ENCODE measurements at places on chromosomes 5 and 9.

- no peak for DNase-seq
These were observed 20.7 kb downstream of the COL5A1 start for GRCh38 chr9:134662143-134662876.

GRCh38 chr5:156912869-156913268 is 50.2 kb downstream of the TIMD4 start:
- DNase-seq = no peak

DNA sequence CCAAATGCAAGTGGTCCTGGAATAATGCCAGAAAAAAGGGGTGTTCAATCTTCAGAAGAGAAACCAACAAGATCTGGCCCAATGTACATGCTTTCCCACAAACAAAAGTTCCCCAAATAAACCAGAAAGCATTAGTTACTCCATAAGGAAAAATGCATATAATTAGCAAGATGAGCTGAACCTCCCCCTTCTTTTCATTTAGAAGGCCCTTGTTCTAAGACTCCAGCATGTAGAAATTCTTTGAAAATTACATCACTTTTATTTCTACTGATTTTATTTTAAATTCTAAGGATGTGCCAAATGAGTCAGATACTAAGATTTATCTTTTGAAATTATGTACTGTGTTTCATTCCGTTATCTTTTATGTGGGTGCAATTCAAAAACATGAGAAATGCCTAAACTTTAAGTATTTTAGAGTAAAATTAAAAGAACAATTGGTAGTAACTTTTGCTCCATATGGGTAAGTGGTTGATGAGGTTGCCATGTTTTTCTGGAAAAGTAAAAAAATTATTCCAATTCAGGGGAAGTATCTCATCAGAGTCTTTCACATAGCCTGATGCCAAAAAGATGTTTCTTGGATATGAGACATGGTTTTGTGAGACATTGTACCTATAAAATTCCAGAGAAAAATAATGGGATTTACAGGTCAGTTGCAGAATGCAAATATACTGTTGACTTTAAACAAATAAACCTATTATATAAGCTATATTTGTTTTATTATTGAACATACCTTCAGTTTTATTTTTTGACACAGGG is 106.5 kb upstream of the CCDC112 start:
- no peak for DNase-seq

GRCh38 chr9:133148199-133149129 is 15.2 kb downstream of the GBGT1 start:
- no peak for DNase-seq
